ENCODE measurements at places on chromosomes 6 and 20.

DNA sequence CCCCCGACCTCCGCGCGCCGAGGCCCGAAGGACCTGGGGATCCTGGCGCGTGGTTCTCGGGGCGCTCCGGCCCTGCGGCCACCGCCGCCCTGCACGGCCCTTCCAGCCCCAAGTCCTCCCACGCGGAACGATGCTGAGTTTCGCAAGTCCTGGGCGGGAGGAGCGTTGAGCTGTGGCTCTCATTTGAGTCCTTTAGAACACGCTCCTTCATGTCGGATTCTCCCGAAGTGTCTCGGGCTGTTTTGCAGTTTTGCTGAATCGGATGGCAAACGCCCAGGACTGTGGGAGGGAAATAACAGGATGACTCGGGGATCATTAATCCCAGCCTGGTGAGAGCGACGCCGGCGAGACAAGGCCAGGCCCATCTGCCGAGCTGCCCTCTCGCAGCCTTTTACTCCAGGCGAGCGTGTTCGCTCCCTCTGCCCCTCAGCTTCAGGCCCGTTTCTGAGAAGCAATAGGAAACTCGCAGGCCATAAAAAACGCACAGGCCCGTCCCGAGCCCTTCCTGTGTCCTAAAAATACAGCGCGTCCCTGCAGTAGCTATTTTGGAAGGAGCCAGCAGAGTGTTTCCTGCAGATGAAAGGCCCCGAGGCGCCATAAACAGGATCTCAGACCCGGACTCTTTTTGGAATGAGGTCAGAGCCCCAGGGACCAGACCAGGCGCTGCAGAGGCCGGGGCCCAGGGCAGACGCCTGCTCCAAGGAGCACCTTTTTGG is 153.5 kb downstream of the DLL1 start:
- DNase-seq = no peak

DNA sequence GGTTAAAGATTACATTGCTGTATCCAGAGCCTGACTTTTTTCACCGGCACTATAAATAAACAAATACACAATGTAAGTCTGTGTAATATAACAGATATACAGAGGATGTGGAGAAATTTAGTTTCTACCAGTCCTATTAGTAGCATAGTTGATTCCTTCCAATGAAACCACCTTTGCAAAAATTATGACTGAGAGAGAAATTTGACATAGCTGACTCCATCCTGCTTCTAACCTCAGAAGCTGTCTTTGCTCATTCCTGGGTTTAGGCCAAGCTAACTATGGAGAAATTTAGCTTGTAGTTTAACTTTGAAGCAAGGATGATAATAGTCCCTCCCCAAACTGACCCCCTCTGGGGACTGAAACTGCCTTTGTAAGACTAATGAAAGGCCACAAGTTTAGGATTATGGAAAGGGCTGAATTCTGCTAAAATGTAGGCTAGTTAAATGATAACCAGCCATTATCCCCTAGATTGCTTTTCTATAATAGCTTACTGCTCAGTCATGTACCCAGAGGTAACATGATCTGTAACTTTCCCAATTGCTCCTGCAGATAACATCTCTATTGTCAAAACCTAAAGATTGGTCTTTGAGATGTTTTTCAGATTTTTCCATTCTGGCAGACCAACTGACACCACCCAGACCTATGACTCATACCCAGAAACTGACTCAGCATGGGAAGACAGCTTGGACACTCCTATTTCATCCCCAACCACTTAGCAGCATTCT is 172.8 kb upstream of the ARG1 start:
- DNase-seq = no peak

- no peak for DNase-seq
These were observed 8.8 kb upstream of the PARD6B start for GRCh38 chr20:50722424-50723155.

GRCh38 chr6:73665686-73666319 is 12.0 kb upstream of the SLC17A5 start:
- no peak for DNase-seq

DNA sequence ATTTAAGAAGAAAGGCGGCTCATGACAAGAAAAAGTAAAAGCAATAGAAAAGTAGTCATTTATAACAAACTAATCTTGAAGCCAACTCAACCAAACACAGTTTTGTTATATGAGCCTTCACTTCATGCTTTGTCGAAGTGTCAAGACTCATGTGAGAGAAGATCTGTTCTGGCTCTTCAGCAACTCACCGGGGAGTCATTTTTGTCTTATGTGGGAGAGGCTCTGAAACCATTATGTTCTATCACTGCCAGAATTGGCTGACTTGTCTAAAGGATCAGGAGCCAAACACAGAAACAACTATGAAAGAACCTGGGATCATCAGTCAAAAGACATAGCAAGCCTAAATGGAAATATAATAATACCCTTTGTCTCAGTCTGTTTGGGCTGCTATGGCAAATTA is 105.2 kb downstream of the CDK19 start:
- DNase-seq = no peak

DNA sequence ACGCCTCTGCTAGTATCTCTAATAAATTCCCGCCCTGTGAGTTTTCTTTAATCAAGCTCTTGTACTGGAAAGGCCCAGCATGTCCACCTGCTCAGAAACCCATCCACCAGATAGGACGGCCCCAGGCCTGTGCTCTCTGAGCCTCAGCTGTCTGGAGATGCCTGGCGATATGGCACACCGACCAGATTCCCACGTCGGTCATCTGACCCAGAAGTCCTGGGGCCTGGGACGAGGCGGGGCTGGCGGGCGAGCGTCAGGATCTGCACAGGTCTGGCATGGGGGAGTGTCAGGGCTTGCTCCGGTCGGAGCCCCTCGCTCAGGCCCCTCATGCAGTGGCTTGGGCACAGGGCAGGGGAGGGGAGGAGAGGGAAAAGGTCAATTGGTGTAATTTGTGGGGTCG is 10.2 kb downstream of the RNASET2 start:
- no peak for DNase-seq

DNA sequence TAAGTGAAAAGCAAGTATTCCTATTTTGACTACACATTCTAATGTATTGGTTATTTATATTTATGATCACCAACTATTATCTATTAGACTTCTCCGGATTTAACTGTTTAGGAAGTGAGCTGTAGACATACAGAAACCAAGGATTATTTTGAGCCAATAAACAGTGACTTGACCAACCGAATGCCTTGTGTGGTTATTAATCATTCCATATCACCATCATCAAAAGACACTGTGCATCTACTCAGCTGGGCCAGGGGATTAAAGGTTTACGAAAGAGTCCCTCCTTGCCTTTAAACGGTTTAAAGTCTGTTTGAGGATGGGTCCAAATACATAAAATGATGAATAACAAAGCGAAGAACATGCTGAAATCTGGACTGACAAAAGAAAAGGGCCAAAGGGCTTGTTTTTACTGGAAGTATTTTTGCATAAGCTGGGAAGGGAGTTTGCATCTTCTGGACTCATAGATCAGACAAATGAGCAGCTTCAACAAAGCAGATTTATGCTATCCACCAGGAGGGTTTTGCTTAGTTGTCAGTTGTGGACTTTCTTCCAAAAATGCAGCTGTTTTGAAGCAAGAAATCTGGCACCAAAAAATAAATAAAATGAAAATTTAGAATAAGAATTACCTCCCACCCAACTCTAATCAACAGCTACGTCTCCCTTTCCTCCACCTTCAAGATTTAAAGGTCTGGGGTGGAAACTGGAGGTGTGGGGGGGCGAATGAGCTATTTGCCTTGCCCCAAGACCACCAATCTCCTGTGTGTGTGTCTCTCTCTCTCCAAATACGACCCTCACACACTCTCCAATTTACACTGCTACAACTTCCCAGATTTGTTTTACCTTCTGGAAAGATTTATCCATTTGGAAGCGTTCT is 33.6 kb upstream of the ID4 start:
- peak; percentile 69 for DNase-seq

GRCh38 chr20:63092660-63093215 is 86.0 kb upstream of the BHLHE23 start:
- DNase-seq = no peak

- no peak for DNase-seq
These were observed 97.0 kb downstream of the TRERF1 start for GRCh38 chr6:42354702-42355101.

- no peak for DNase-seq
These were observed 15.0 kb downstream of the DLGAP4 start for GRCh38 chr20:36320898-36321695.

DNA sequence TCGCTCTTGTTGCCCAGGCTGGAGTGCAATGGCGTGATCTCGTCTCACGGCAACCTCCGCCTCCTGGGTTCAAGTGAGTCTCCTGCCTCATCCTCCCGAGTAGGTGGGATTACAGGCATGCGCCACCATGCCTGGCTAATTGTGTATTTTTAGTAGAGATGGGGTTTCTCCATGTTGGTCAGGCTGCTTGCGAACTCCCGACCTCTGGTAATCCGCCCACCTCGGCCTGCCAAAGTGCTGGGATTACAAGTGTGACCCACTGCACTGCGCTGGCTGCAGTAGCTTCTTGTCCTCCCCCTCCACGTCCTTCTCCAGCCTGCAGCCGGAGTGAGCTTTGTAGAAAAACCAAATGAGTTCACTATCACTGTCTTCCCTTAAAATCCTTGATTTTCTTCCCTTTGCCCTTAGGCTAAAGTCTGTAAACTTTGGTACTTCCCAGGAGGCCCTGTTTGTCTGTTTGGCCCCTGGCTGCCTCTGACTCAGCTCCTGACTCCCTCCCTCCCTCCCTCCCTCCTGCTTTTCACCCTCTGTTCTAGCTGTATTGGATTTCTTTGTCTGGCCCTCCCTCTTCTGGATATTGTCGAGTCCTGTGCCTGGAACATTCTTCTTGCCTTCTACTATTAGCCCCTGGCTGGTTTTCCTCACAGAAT is 12.9 kb downstream of the PARD6B start:
- DNase-seq = peak; percentile 66

DNA sequence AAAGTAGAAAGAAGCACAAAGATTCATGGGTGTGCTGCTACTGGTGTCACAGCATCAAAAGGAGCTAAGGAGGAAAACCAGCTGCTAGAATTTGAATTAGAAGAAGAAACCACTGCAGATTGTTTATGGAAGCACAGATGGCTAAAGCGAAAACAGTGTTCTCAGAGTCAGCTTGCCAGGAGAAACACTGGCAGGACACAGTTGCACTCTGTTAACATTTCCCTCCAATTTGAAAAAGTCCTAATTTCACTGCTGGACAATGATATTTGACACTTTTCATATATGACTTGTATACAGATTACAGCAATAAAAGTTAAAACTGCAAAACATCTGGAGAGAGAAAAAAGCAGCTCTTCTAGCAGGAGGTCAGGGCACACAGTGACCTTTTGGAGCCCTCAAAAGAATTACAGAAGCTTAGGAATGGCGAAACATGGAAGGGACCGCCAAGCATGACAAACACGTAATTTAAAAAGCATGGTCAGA is 314.5 kb downstream of the COL12A1 start:
- DNase-seq = peak; percentile 34

DNA sequence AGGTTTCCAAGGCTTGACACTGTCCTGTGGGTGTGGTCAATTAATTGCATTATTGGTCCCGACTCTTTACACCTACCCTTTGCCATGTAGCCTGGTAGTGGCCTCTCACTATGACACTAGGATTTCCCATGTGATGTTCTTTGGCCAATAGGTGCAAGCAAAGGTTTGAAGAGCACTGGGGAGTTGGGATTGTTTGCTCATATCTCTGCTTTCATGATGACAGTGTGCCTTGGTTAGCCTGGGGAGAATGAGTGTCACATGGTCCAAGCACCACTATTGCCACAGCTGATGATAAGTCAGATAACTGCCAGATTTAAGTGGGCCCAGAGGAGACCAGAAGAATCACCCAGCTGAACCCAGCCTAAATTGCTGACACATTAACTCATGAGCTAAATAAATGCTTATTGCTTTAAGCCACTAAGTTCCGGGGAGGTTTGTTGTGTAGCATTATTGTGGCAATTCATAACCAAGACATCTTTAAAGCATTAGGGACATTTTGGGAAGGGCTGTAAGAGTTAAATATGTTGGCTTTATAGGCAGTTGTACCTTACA is 17.2 kb upstream of the SCP2D1 start:
- DNase-seq = no peak

GRCh38 chr6:116139917-116140316 is 14.0 kb upstream of the COL10A1 start:
- DNase-seq = no peak

DNA sequence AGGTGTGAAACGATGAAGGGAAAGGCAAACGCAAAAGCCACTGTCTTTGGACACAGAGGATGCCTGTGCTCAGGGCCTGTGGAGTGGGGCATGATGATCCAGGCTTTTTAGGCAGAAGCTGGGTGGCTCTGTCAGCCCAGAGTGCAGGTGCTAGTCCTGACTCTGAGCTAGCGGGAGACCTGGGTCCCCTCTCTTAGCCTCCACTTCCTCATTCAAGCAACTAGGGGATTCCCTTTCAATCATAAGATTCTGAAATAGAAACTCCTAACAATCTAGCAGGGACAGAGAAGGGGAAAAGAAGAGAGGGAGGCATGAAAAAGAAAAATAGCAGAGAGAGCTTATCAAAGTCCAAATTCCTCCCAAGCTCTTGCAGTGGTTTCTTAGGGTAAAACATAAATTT is 7.6 kb upstream of the HIVEP2 start:
- no peak for DNase-seq

DNA sequence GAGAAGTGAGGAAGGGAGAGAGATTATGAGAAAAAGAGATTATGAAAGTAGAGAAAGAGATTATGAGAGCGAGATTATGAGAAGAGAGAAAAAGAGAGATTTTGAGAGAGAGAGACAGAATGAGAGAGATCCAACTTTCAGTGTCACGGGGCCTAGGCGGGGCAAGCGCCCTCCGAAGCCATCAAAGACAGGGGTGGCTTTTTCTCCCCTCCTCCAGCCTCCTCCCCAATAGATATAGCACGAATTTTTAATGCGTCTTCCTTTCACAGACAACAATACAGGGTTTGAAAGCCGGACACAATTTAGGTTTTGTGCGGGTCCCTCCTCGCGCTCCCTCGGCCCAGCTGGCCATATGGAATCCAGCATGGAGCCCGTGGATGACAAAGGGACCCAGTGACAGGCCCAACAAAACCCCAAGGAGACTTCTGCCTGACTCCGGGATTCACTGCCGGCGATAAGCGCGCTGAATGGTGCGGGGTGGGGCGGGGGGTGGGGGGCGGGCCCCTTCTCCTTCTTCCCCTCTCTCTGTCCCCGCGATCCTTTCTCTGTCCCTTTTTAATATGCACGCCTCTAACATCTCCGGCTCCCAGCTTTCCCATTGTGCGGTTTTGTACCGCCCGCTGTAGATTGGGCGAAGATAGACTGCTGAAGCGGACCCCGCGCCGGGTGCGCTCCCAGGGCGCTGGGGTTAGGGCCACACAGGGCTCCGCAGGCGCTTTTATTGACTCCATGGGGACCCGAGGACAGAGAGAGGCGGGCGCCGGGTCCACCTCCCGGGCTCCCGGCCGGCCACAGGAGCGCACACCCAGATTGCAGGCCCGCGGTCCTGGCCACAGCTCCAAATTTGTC is 5.4 kb downstream of the NKX2-2 start:
- no peak for DNase-seq

DNA sequence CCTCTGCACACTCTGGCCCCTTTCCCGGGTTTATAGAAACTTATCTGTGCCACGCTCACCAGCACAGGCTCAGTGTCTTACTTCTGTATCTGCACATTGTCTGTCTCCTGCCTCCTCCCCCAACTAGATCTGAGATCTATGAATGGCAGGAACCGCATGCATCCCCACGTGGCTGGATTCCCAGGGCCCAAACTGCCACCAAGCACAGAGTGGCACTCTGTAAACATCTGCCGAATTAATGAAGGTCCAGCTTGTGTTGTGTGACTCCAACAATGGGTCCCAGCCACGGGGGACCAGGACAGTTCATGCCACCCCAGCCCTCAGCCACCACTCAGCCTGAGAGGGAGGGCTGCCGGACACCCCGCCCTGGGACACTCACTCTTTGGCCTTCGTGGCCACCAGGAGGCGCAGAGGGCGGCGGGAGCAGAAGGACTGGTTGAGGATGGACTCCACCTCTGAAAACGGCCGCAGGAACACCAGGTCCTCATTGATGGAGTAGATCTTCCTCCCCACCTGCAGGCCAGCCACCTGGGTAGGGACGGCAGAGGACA is 171.1 kb downstream of the PREX1 start:
- DNase-seq = no peak
